Upper lobe of right lung (tissue), 1 donor: ENCODE measurements at places on chromosomes 3 and 15. TPM values are rescaled to one million over a fixed set of nuclear protein-coding genes. Genes with fewer than 3 reads are reported as not detected.
A peak's percentile ranks its signal among the peaks of the same experiment; 100 is the strongest.

The POU1F1 gene
- not detected for total RNA-seq

The HRG gene
- not detected for total RNA-seq

The A4GNT gene
- not detected for total RNA-seq

The TMEM43 gene
- total RNA-seq, result 86.3 TPM

DNA sequence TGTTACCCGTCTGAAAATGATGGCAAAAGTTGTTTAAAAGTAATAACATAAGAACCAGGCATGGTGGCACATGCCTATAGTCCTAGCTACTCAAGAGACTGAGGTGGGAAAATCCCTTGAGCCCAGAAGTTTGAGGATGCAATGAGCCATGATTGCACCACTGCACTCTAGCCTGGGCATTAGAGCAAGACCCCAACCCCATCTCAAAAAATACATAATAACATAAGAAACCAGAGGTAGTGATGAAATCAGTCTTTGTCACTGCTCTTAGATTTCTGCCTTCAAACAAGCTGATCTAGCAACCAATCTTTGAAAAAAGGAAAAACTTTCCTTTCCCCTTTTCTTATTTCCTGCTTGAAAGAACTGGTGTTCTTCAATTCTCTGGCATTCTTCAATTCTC is 71.3 kb downstream of the TMCC1 start:
- H3K4me1 ChIP-seq, result no peaks in the 10 kb centered on the region
- H3K36me3 ChIP-seq, result no peaks in the 10 kb centered on the region
- no peaks in the 10 kb centered on the region for H3K27me3 ChIP-seq
- H3K4me3 ChIP-seq, result no peak overlapping the region
- H3K27ac ChIP-seq, result peak overlapping the region; percentile 56

GRCh38 chr3:119703820-119704531 is 1.2 kb downstream of the CFAP91 start:
- no peak overlapping the region for H3K27ac ChIP-seq
- no peak overlapping the region for H3K4me3 ChIP-seq
- DNase-seq, result no peak
- H3K27me3 ChIP-seq, result no peaks in the 10 kb centered on the region
- no peaks in the 10 kb centered on the region for H3K36me3 ChIP-seq

DNA sequence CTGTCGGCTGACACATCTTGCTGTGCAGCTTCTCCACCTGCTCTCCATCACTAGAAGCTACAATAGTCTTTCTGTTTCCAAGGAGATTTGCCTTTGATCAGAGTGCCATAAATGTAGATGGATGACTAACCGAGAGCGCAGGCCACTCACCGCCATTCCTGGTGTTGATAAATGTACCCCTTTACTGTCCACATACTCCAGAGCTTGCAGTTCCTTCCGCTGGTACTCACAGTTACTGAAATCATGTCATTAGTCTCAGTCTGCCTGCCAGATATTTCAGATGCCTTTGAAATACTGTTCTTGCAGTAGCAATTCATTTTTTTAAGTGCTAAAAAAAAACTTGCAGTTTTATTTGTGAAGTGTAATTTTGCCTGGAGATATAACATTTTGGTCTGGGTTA is 72.3 kb downstream of the BLM start:
- H3K27me3 ChIP-seq, result no peaks in the 10 kb centered on the region
- H3K4me1 ChIP-seq, result no peaks in the 10 kb centered on the region

- no peak overlapping the region for H3K27ac ChIP-seq
- no peak overlapping the region for H3K4me3 ChIP-seq
- H3K4me1 ChIP-seq, result no peaks in the 10 kb centered on the region
- DNase-seq, result no peak
Observed at GRCh38 chr3:113223475-113224281, 12.3 kb downstream of the BOC start.

DNA sequence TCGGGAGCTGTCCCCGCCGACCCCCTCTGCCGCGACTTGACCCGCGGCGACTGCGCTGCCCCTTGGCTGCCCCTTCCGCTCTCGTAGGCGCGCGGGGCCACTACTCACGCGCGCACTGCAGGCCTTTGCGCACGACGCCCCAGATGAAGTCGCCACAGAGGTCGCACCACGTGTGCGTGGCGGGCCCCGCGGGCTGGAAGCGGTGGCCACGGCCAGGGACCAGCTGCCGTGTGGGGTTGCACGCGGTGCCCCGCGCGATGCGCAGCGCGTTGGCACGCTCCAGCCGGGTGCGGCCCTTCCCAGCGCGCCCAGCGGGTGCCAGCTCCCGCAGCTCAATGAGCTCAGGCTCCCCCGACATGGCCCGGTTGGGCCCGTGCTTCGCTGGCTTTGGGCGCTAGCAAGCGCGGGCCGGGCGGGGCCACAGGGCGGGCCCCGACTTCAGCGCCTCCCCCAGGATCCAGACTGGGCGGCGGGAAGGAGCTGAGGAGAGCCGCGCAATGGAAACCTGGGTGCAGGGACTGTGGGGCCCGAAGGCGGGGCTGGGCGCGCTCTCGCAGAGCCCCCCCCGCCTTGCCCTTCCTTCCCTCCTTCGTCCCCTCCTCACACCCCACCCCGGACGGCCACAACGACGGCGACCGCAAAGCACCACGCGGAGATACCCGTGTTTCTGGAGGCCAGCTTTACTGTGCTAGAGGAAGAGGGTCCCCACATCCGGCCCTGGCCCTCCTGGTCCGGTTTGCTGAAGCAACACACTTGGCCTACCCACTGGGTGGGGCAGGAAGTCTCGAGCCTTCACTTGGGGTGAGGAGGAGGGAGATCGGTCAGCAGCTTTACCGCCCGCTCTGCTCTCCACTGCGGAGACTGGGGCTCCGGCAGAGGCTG is at the start of gene RASSF1:
Gene RASSF1 (minus strand): TSS at position 389 of the 882 bp plus-strand sequence. CDS start 31 bp downstream, at position 358.
- H3K27ac ChIP-seq, result peak within 1 kb of the TSS; percentile 96
- peak within 1 kb of the TSS; percentile 95 for H3K4me3 ChIP-seq
- DNase-seq, result peak; percentile 89
- H3K4me1 ChIP-seq, result peaks cover 47% of the 10 kb centered on the region
- H3K27me3 ChIP-seq, result no peaks in the 10 kb centered on the region

DNA sequence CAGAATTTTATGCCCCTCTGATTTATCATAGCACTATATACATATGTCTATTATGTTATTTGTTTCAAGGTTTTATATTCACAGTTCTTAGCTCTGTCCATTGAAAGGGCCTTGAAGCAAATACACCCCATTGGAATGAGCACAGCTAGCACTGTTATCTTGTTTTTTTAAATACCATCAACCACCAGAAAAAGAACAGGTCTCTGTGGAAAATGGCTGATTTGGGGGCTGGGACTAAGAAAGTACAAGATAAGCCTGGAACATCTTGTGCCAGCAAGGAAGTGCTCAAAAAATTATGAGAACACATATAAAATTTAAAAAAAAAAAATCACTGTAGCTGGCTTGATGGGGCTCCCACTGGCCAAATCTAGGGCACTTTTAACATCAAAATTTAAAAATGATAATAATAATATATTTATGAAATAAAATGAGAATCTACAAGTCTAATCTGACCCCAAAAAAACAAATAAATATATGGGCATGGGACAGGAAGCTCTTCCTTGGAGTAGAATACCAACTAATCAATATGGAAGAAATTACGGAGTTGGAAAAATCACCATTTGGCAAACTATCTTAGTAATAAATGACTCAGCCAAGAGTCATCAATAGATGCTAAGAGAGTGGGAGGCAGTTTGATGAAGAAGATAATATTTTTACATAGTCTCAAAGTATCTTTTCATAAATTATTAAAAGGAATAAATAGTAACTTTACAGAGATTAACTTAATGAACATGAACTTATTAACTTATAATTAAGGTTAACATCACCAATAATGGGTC is 20.5 kb downstream of the IFT80 start:
- no peaks in the 10 kb centered on the region for H3K4me1 ChIP-seq
- no peak overlapping the region for H3K4me3 ChIP-seq
- H3K36me3 ChIP-seq, result peaks cover 10% of the 10 kb centered on the region
- no peak for DNase-seq
- no peak overlapping the region for H3K27ac ChIP-seq

DNA sequence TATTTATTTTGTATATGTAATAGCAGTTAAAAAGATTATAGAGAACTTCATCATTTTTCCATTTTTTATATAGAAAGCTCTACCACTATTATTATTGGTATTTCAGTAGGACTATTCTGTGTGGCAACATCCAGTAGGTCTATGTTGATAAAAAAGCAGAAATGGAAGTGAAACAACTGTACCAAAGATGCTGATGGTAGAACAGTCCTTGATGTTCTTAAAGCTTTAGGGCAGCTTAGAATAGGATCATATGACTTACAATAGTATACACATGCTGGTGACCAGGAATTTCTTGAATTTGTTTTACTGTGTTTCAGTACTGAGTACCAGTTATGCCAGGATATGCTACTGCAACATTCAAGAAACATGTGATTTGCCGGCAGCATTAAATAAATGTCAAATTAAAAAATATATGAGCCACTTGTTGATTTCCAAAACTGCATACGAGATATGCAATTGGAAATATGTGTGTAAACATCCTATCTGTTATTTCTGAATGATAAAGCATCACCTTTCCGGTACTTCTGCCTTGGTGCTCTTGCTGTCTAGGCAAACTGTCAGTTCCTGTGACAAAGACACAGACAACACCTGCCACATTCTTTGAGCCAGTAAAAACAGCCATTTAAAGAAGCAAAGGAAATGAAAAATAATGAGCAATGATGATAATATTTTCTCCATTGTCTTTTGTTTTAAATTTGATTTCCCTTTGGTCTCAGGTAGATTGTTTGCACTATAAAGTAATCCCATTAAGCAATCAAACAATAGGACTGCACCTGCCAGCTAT is 649.2 kb downstream of the ZPLD1 start:
- no peaks in the 10 kb centered on the region for H3K27me3 ChIP-seq
- no peak overlapping the region for H3K27ac ChIP-seq
- no peak overlapping the region for H3K4me3 ChIP-seq
- H3K4me1 ChIP-seq, result no peaks in the 10 kb centered on the region
- no peak for DNase-seq

DNA sequence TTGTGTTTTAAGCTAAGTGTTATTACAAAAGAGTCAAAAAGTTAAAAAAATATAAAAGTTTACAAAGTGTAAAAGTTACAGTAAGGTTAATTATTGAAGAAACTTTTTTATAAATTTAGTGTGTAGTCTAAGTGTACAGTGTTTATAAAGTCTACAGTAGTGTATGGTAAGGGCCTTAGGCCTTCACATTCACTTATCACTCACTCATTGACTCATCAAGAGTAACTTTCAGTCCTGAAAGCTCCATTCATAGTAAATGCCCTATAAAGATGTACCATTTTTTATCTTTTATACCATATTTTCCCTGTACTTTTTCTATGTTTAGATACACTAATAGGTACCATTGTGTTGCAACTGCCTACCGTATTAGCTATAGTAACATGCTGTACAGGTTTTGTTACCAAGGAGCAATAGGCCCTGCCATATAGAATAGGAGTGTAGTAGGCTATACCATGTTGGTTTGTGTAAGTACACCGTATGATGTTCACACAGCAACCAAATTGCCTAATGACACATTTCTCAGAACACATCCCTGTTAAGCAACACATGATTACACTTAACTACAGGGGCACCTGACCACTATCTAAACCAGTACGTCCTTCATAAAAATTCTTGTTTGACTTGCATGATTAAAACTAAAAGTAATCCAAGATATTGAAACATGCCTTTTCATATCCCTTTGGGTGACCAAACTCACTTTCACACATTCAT is 17.2 kb downstream of the RAD18 start:
- no peaks in the 10 kb centered on the region for H3K4me1 ChIP-seq
- DNase-seq, result no peak
- no peaks in the 10 kb centered on the region for H3K27me3 ChIP-seq
- H3K4me3 ChIP-seq, result no peak overlapping the region
- H3K27ac ChIP-seq, result no peak overlapping the region
- H3K36me3 ChIP-seq, result peaks cover 9% of the 10 kb centered on the region

GRCh38 chr3:74693251-74693650 is 78.8 kb upstream of the CNTN3 start:
- H3K4me1 ChIP-seq, result no peaks in the 10 kb centered on the region
- DNase-seq, result no peak
- no peaks in the 10 kb centered on the region for H3K27me3 ChIP-seq
- H3K36me3 ChIP-seq, result no peaks in the 10 kb centered on the region

DNA sequence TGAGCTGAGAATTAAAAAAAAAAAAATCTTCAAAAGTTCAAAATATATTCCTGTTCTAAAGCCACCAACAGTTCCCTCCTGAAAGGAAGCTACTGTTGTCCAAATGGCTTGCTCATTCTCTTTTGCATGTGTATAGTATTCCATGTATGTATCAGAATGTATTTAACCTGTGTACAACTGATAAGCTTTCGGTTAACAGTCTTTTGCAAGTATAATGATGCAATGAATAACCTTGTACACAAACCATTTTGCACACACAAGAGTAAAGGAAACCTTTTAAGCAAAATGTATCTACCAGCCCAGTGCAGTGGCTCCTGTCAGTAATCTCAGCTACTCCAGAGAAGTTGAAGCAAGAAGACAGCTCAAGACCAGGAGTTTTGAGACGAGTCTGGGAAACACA is 32.6 kb downstream of the TOPBP1 start:
- H3K27me3 ChIP-seq, result no peaks in the 10 kb centered on the region
- no peaks in the 10 kb centered on the region for H3K4me1 ChIP-seq
- H3K4me3 ChIP-seq, result no peak overlapping the region
